ENCODE measurements at places on chromosomes 2 and 18.

- DNase-seq = no peak
Measured at GRCh38 chr18:25190472-25190871, 161.5 kb downstream of the ZNF521 start.

GRCh38 chr2:96239745-96240264 lies 26.0 kb downstream of the TMEM127 start:
- DNase-seq = no peak

- DNase-seq = peak; percentile 2
Measured at GRCh38 chr2:198901894-198902293, 555.8 kb downstream of the SATB2 start.

DNA sequence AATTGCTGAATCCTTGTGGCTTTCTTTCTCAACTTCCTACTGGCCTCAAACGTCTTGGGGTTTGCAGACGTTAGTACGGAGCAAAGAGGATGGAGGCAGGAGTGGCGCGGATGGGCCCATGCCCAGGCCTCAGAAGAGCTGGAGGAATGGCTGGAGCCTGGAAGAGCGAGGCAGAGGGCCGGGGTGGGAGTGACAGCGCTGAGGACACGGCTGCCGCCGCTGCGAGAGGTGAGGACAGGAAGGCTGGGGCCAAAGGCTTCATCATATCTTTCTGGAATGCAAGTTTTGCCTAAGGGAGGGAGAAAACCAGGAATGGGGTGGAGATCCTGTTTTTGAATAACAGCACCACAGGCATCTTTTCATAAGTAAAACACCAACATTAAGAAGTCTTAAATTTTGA lies 178.5 kb upstream of the SESTD1 start:
- no peak for DNase-seq

- DNase-seq = peak; percentile 90
Measured at GRCh38 chr2:6960659-6961058, 43.4 kb downstream of the RNF144A start.

DNA sequence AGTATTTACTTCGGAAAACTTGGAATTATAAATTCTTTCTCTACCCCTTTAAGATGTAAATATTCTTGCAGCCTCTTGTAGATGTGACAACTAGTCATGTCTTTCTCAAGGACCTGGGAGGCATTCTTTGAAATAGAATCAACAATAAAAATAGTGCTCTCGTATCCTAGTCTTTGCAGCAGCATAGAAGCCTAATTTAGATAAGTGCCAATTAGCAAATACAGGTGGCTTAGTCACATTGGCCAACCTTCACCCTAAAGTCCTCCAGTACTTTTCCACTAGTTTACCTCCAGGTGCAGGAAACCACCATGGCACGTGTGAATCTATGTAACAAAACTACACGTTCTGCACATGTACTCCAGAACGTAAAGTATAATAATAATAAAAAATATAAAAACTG lies 3.5 kb upstream of the ZSWIM2 start:
- DNase-seq = no peak

- DNase-seq = no peak
Measured at GRCh38 chr2:204973616-204974015, 428.3 kb downstream of the PARD3B start.

DNA sequence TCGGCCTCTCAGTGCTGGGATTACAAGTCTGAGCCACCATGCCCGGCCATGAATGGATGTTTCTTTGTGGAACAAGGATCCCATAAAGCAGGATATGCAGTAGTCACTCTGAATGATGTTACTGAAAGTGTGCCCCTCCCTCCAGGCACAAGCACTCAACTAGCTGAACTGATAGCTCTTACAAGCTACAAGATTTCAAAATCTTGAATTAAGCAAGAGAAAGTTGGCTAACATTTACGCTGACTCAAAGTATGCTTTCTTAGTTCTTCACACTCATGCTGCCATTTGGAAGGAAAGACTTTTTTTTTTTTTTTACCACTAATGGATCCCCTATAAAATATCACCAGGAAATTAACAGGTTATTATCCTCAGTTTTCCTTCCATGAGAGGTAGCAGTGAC lies 549.0 kb upstream of the PKDCC start:
- DNase-seq = peak; percentile 2

- no peak for DNase-seq
Measured at GRCh38 chr2:133591164-133591563, 22.9 kb upstream of the NCKAP5 start.

- DNase-seq = peak; percentile 57
Measured at GRCh38 chr2:18630101-18630500, 40.7 kb upstream of the NT5C1B start.

- DNase-seq = no peak
Measured at GRCh38 chr2:121284463-121285449, at the start of gene TFCP2L1. TFCP2L1 (minus strand) TSS chr2:121285202; CDS start chr2:121285109, 93 bp downstream.

GRCh38 chr2:96565111-96565510 lies 28.6 kb downstream of the ARID5A start:
- no peak for DNase-seq

DNA sequence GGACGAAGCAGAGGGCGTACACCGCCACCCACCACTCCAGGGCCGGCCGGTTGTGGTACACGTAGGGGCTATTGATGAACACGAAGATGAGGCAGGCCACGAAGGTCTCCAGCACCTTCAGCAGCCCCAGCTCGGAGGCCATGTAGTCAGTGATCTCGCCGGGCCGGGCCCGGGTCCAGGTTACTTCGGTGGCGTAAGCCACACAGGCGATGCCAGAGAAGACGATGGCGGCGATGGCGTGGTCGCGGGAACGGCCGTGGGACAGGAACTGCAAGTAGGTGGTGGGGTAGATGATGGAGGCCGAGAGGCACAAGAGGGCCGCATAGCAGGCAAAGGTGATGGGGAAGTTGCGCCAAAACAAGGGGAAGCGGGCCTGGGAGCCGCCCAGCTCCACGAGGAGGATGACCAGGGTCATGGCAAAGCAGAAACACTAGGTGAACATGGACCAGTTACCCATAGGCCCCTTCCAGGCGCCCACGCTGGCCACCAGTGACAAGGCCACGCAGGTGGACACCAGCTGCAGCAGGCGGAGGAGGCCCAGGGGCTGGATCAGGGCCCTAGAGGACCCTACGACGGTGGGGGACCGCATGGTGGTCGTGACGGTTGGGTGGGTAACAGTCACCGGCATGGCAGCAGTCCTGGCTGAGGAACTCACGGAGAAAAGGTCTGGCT lies 128.4 kb upstream of the FAM98A start:
- no peak for DNase-seq

DNA sequence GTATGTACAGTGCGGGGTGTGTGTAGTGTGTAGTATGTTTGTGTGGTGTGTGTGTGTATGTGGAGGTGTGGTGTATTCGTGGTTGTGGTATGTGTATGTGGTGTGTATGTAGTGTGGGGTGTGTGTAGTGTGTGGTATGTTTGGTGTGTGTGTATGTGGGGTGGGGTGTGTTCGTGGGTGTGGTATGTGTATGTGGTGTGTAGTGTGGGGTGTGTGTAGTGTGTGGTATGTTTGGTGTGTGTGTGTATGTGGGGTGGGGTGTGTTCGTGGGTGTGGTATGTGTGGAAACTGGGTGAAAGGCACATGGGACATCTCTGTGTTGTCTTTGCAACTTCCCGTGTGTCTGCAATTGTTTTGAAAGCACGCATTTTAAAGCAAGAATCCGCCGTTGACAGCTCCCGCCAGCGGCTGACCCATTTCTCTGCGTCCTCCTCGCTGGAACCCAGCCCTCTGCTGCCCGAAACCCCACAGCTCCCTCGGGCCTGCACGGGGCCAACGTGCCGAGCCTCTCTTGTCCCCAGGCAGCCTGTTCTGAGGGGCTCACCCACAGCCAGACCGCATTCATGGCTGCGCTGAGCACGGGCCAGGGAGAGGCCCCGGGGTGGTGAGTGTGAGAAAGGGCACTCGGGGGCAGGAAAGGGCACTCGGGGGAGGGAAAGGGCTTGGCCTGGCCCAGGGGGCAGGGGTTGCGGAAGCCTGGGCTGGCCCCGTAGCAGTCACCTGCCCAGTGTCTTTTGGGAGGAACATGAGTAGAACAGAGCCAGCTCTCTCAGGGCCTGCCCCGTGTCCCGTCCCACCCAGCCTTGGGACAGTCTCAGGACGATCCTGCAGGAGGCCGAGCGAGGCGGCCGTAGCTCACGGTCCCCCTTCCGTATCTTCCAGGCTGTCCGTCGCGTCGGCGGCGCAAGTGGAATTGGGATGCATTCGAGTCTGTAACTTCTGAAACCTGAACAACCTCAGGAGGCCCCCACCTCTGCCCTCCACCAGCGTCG lies 61.4 kb downstream of the TWIST2 start:
- peak; percentile 72 for DNase-seq

DNA sequence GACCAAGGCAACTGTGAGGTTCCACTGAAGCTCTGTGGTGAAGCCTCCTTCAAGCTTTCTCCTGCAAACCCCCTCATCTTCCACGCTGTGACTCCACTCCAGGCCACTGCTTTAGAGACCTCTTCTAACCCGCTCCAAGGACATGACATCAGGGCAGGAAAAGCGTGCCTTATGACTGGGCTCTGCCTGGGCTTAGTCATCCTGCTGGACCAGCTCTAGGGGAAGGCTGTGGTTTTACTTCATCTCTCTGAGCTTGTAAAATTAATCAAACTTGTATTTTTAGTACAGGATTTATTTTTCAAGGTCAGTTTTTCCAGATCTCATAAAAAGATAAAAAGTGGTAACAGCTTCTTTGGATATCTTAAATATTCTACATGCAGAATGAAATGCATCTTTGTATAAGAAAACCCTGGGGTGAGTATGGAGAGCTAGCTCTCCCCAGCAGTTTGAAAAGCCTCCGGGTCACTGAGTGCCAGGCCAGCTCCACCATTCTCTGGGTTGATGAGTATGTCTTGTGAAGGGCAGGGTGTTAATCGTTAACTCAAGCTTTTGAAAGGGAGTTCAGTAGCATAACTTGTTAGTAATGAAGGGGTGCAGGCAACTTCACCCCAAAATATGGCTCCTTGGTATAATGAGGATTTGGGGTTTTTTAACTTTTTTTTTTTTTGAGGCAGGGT lies 33.1 kb upstream of the YPEL5 start:
- peak; percentile 92 for DNase-seq

DNA sequence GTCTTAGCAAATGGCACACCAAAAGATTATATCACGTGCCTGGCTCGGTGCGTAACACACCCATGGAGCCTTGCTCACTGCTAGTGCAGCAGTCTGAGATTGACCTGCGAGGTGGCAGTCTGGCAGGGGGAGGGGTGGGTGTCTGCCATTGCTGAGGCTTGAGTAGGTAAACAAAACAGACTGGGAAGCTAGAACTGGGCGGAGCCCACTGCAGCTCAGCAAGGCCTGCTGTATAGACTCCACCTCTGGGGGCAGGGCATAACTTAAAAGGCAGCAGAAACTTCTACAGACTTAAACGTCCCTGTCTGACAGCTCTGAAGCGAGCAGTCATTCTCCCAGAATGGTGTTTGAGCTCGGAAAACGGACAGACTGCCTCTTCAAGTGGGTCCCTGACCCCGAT lies 55.9 kb upstream of the FSHR start:
- no peak for DNase-seq

- no peak for DNase-seq
Measured at GRCh38 chr2:207953354-207953753, 72.0 kb downstream of the PLEKHM3 start.

GRCh38 chr2:186575856-186576255 lies 14.0 kb upstream of the ITGAV start:
- DNase-seq = no peak

Measured in fibroblast of mammary gland (primary cell).